ENCODE measurements at places on chromosomes 7 and 10.

GRCh38 chr7:4762121-4763055 is 13.0 kb upstream of the AP5Z1 start:
- no peak for DNase-seq

GRCh38 chr10:13003759-13004158 is 2.2 kb upstream of the CCDC3 start:
- no peak for DNase-seq

DNA sequence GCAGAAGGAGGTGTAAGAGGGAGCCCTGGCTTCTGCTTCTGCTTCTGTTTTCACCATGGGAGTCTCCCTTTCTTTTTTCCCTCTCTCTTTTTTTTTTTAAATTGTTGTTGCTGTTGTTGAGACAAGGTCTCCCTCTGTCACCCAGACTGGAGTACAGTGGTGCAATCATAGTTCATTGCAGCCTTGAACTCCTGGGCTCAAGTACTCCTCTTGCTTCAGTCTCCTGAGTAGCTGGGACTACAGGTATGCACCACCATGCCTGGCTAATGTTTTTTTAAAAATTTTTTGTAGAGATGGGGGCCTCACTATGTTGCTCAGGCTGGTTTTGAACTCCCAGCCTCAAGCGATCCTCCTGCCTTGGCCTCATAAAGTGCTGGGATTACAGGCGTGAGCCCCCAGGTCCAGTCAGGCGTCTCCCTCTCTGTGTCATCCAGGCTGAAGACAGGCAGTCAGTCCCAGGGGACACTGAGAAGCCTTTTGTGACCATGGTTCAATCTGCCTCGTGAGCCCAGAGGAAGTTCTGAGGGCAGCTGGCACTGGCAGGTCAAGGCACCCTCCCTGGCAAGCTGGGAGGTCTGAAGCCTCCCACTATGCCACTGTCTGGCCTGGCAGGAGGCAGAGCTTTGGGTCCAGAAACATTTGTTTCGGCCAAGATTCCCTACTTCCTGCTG is 33.6 kb upstream of the NPFFR1 start:
- DNase-seq: no peak

GRCh38 chr7:30027740-30028215 is 434 bp upstream of the PLEKHA8 start:
- no peak for DNase-seq

DNA sequence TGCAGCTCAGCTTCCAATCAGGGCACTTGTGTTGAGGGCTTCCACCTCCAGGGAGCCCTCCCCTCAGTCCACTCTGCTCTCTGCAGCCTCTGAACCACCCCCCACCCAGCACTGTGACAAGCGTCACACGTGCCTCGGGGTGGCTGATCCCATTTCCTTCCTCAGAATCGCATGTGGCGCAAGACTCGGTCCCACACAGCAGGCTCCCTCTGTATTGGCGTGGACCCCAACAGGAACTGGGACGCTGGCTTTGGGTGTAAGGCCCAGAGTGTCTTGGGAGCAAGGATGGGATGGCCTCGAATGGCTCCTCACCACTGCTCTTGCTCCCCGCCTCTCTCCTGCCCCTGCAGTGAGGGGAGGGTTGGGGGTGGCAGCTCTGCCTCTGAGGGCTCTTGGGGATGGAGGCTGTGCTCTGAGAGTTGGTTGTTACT is 4.1 kb downstream of the CPA1 start:
- DNase-seq: no peak

- DNase-seq: no peak
Observed at GRCh38 chr10:10626734-10627133, 390.9 kb upstream of the CELF2 start.

DNA sequence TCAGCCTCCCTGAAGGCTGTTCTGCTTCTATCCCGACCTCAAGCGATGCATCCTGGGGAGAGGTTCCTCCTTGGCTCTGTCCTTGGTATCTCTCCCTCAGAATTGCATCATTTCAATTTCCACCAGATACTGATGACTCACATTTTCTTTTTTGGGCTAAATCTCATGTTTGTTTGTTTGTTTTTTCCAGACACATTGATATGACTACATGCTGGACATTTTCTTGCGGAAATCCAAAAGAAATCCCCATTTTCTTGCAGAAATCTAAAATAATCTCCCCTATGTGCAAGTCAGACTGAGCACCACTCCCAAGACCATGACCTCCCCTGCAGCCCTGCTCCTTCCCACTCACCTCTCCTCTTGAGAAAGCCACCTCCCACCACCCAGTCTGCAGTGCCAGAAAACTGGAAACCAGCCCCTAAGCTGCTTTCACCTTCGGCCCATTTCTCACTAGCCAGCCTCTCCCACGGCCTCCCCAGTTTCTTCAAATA is 260.2 kb upstream of the PRKCQ start:
- no peak for DNase-seq

GRCh38 chr7:55214707-55215106 is 150.4 kb upstream of the LANCL2 start:
- no peak for DNase-seq

DNA sequence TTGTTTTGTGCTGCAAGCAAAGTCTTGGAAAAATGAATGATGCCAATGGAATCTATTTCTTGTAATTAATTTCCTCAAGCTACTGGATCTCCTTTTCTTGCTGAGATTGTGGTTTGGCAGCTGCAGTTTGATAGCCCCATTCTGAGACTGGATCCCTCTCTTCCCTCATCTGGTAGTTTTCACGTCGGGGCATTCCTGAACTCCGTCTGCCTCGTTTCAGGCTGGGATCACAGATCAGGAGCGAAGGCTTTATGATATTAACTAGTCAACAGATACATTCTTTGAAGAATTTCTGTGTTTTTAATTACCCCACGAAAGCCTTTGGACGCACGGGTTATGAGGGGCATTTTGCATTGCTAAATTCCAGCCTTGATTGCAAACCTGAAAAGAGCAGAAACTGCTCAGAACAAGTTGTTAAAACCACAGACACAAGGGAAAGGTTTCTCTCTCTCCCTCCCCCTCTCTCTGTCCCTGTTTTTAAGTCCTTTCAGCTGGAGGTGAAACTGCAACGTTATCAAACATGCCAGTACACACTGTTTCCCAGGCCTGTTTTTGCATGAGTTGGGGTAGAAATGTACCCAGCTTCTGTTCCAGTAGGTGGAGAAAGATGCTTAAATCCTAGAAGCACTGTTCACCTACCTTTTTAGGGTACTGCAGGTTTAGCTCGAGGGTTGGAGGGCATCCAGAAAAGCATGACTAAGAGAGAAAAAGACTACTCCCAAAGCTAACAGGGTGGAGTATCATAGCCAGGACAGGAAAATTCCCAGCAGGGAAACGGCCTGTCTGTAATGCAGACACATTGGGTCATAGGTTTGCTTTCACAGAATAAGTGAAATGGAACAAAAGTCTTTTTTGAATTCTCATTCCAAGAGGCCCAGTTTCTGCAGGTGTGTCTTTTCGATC is 124.3 kb downstream of the CUX1 start:
- no peak for DNase-seq

- no peak for DNase-seq
Observed at GRCh38 chr7:52501696-52502095, 533.7 kb upstream of the POM121L12 start.

- no peak for DNase-seq
Observed at GRCh38 chr10:1807924-1808323, 70.6 kb upstream of the ADARB2 start.

DNA sequence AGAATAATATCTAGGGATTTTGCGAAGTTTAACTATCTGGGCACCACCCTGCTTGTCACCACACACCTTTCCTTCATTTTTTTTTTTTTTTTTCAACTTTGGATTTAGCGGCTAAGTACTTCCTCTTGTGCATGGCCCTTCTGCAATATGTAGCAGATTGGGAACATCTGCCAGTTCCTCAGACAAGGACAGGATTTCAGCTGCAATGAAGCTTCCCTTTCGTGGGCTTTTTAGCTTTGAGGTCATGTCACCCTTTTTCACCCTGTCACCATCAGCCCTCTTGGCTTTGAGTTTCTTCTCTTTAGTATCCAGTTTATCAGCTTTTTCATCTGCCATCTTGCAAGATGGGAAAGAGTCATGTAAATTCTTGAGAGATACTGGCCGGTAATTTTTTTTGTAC is 81.6 kb upstream of the ETV1 start:
- DNase-seq: no peak

- DNase-seq: no peak
Observed at GRCh38 chr7:32587411-32587948, 92.2 kb downstream of the AVL9 start.

DNA sequence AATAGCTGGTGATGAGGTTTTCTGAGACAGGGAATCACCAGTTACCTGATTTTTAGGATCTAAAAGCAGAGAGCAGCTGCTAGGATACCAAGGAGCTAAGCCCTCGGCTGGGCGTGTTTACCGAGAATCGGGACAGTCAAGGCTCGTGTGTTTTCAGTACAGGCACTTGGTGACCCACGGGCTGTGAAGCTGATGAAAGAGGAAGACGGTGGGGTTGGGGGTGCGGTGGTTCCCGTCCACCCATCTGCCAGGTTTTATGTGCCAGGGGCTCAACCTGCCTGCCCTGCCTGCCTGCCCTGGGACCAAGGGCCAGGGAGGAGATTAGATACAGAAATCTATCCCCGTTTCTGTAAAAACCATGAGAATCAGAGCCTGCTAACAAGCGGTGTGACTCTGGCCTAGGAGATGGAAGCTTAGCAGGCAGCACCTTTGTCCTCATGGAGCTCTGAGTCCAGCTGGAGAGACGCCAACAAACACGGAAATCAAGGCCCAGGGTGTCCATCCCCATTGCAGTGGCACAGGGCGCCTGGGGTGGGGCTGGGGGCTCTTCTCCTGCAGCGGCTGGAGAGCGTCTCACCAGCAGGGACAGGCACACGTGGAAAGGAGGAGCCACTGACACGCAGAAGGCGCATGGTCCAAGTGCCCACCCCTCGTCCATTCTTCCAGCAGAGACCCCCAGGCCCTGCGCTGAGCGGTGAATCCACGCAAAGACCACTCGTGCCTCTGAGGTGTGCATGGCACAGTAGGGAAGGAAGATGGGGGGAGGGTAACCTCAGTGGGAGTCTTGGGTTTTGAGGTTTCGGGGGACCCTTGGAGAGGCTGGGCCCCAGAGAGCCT is 265.0 kb upstream of the TCERG1L start:
- no peak for DNase-seq

DNA sequence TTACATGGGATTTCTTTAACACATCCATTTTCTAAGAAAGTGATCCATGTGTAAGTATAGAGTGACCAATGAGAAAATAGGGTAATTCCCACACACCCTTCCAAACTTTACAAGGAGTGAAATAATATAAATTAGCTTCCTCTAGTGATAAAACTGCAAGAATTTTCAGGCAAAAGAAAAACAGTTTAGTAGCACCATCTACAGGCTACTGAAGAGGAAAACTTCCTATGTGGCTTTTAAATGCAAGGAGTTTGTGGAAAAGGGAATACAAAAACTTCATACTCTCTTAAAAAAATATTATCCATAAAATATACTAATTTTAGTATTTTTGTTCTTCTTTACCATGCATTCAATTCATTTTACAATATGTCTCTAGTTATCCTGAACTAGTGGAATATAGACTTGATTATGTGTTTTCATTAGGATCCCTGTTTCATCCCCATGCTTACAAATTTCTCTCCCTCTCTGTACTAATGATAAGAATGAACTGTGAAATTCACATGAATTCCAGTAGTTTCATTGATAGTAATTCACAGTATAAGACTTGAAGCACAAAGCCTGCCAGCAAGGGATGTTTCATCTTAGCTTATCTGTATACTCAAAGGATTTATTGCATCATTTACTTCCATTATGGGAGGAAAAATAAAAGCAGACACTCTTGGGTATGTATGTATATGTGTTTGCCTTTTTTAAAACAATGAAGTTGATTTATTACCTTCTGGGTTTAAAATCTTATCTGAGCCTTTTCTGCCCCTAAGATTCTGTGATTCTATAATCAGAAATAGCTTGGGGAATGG is 442.9 kb downstream of the AUTS2 start:
- no peak for DNase-seq

GRCh38 chr10:83945982-83946718 is 193.2 kb upstream of the GHITM start:
- DNase-seq: no peak

GRCh38 chr7:156430109-156430508 is 210.5 kb upstream of the RNF32 start:
- DNase-seq: no peak

GRCh38 chr7:98944386-98944785 is 66.1 kb downstream of the TRRAP start:
- DNase-seq: no peak

DNA sequence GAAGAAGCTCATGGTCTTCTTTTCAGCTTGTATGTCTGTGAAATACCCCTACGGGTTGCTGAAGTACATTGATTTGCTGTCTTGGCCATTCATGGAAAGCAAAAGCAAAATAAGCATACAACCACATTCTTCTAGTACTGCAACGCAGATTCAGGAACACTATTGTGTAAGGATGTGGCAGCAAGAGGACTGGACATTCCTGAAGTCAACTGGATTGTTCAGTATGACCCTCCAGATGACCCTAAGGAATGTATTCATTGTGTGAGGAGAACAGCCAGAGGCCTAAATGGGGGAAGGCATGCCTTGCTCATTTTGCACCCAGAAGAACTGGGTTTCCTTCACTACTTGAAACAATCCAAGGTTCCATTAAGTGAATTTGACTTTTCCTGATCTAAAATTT is 133.4 kb upstream of the ANKRD1 start:
- DNase-seq: no peak

GRCh38 chr10:43262397-43262901 is 4.4 kb downstream of the RASGEF1A start:
- DNase-seq: no peak

DNA sequence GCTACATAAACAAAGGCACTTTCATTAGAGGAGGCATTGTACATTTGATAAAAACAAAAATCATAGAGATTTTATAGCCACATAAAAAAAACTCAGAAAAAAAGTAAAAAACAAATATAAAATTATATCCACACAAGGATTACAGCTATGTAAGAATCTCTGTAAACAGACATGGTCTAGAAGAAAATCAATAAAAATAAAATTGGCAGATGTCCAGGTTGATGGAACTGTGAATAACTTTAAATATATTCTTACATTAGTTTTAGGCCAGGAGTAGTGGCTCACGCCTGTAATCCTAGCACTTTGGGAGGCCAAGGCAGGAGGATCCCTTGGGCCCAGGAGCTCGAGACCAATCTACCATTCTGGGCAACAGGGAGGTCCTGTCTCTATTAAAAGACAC is 19.2 kb downstream of the SLC35B4 start:
- DNase-seq: no peak

DNA sequence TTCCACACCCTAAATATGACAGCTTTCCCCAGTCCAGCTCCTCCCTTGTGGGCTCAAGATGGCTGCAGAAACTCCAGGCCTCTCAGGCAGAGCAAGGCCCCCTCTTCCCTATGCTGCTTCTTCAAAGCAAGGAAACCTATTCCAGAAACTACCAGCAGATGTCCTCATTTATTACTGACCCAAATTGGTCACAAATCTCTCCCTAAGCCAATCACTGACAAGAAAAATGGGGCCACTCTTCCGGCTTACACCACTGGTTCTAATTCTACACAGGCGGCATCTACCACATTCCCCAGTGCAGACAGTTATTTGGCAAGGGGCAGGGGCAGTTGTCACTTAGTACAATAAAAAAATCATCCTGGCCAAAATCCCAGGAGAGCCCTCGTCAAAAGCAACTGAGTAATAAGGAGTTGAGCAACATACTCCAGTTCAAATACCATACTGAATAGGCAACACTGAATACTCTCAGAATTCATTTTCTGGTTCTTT is 150.4 kb downstream of the SFMBT2 start:
- DNase-seq: no peak

GRCh38 chr10:29623797-29624196 is 11.0 kb downstream of the SVIL start:
- DNase-seq: no peak

- DNase-seq: no peak
Observed at GRCh38 chr7:1074593-1075431, 13.1 kb upstream of the GPER1 start.

- no peak for DNase-seq
Observed at GRCh38 chr10:43820663-43821062, 172.0 kb upstream of the ZNF32 start.

Data from cortex of kidney (tissue), 1 donor.